ENCODE measurements at places on chromosomes 12 and 14.

DNA sequence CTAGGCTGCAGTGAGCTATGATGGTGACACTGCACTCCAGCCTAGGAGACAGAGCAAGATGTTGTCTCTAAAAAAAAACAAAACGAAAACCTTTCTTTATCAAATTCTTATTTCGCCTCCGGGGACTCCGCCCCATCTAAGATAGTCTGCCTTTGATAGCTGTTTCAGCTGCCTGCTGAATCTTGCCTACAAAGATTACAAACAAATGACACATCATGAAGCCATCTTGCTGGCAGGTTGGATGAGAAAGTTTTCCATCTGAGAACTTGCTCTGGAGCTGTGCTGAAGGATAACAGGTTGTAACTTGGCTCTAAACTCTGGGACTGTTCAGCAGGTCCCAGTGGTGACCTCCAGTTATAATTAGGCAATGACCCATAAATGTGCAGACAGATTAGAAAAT lies 41.8 kb upstream of the AEBP2 start:
- H3K4me1 ChIP-seq = peaks cover under 1% of the 10 kb centered on the region
- no peaks in the 10 kb centered on the region for H3K36me3 ChIP-seq
- H3K4me3 ChIP-seq = no peak overlapping the region

DNA sequence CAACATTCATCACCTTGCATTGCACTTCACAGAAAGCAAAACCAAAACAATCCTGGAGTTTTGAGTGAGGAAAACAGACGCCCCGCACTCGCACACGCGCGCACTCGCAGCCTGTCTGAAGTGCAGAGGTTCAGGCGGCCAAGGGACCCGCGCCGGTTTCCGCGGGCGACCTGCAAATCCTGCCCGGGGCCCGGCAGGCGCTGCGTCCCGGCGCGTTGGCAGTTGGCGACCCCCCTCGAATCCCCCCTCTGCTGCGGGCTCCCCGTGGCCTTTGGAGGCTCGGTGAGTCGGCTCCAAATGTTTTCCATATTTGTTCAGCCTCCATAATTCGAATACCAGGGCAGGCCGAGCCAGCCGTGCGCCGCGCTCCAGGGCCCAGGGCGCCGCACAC lies at the start of gene SSPN:
TSS of gene SSPN (plus strand) at position 324 of the 391 bp plus-strand sequence. CDS start 100 bp downstream, outside the sequence.
- H3K36me3 ChIP-seq = no peaks in the 10 kb centered on the region
- peaks cover 32% of the 10 kb centered on the region for H3K4me1 ChIP-seq
- H3K27ac ChIP-seq = peak within 1 kb of the TSS; percentile 94

GRCh38 chr14:81386290-81386745 lies 13.8 kb downstream of the STON2 start:
- no peak overlapping the region for H3K27ac ChIP-seq
- H3K36me3 ChIP-seq = no peaks in the 10 kb centered on the region
- no peaks in the 10 kb centered on the region for H3K4me1 ChIP-seq
- H3K4me3 ChIP-seq = no peak overlapping the region

DNA sequence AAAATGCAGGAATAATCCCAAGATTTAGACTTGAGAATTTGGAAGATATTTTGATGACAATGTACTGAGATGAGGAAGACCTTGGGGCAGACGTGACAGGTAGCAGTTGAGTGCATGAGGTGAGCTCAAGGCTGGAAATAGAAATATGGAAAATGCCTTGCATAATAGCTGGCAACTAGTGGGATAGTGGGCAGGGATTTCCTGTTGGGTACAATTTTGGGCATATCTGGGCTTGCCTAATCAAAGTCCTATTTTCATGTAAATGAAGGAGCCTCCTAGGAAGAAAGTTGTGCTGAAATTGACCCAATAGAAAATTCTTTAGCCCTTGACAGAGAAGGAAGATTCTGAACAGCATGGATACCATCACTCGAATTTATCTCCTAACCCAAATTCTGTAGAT lies 6.4 kb upstream of the GLIPR1 start:
- no peak for DNase-seq
- no peaks in the 10 kb centered on the region for H3K27me3 ChIP-seq
- H3K4me1 ChIP-seq = no peaks in the 10 kb centered on the region
- H3K27ac ChIP-seq = no peak overlapping the region
- no peaks in the 10 kb centered on the region for H3K36me3 ChIP-seq

- H3K4me1 ChIP-seq = peaks cover 17% of the 10 kb centered on the region
- H3K27ac ChIP-seq = no peak overlapping the region
- no peaks in the 10 kb centered on the region for H3K36me3 ChIP-seq
- DNase-seq = no peak
- no peak overlapping the region for H3K4me3 ChIP-seq
- H3K27me3 ChIP-seq = peaks cover 43% of the 10 kb centered on the region
These were observed 175.4 kb upstream of the CDKN3 start for GRCh38 chr14:54221432-54221803.

DNA sequence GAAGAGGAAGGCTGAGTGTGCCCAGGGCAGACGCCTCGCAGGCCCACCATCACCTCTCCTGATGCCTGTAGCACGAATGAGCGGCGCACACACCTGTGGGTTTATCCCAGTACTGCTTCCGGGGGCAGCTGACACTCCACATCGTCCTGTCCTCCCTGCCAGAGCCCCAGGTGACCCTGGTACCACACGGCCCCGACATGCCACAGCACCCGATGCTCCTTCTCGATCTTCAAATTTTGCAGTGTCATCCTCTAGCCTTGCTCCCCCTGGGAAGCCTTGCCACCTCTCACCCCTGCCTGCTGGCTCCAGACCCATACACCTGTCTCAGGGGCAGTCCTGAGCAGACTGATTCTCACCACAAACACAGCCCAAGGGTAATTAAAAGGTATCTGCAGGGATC lies 40.6 kb downstream of the ANO2 start:
- no peak overlapping the region for H3K27ac ChIP-seq
- peak; percentile 84 for DNase-seq
- H3K4me3 ChIP-seq = no peak overlapping the region
- peaks cover 2% of the 10 kb centered on the region for H3K27me3 ChIP-seq
- no peaks in the 10 kb centered on the region for H3K4me1 ChIP-seq

GRCh38 chr14:68372368-68372767 lies 420.5 kb downstream of the ZFP36L1 start:
- no peak overlapping the region for H3K4me3 ChIP-seq
- no peak for DNase-seq
- H3K4me1 ChIP-seq = peaks cover 37% of the 10 kb centered on the region
- H3K36me3 ChIP-seq = no peaks in the 10 kb centered on the region

GRCh38 chr14:29846339-29847055 lies 81.2 kb downstream of the PRKD1 start:
- DNase-seq = no peak
- H3K27me3 ChIP-seq = no peaks in the 10 kb centered on the region
- H3K4me3 ChIP-seq = no peak overlapping the region
- no peaks in the 10 kb centered on the region for H3K36me3 ChIP-seq
- H3K4me1 ChIP-seq = peaks cover 12% of the 10 kb centered on the region

GRCh38 chr12:125577334-125577733 lies 512.1 kb downstream of the AACS start:
- H3K4me1 ChIP-seq = no peaks in the 10 kb centered on the region
- no peaks in the 10 kb centered on the region for H3K36me3 ChIP-seq
- H3K27ac ChIP-seq = no peak overlapping the region

DNA sequence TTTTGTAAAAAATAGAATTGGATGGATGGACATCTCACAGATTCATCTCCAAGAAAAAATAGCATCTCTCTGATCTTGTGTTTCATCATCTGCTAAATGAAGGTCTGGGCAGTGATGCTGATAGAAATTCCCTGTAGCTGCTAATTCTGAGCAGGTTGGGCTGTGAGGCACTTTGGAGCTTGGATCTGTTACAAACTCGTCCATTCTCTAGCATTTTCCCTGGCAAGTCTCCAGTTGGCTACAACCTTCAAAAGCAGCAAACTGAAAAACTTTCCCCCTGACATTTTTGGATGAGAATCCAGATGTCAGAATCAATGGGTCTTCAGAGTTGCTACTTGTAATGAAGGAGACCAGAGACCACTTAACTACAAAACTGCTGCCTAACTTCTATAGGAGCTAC lies 72.7 kb downstream of the TPH2 start:
- no peaks in the 10 kb centered on the region for H3K27me3 ChIP-seq
- no peak overlapping the region for H3K27ac ChIP-seq
- no peak for DNase-seq

DNA sequence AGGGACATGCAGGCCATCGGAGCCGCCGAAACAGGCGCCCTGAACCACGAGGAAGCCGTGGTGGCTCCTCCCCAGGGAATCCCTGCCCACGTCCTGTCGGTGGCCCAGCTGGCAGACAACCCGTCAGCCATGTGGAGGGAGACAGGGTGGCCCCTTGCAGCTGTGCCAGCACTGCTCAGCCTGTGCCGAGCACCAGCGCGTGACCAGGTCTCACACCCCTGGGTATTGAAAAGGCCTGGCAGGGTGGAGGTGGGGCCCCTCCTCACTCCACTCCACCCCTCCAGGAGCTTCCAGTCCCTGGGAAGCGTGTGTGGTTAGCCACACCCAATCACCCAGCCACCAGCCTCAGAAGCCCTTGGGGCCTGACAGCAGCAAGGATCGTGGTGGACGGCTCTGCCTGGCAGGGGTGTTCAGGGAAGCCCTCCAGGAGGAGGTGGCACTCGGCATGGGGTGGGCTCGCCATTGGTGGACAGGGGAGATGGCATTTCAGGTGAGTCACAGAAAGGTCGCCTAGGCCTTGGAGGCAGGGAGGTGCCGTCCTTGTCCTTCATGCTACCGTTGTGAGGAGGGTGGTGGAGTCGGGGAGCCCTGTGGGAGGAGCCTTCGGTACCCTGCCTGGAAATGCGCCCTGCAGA lies 12.3 kb upstream of the DLK1 start:
- DNase-seq = no peak
- peaks cover 9% of the 10 kb centered on the region for H3K4me1 ChIP-seq
- H3K27ac ChIP-seq = no peak overlapping the region
- H3K27me3 ChIP-seq = no peaks in the 10 kb centered on the region

GRCh38 chr12:51666696-51667095 lies 75.7 kb downstream of the SCN8A start:
- DNase-seq = no peak
- no peaks in the 10 kb centered on the region for H3K4me1 ChIP-seq
- H3K27ac ChIP-seq = no peak overlapping the region
- H3K27me3 ChIP-seq = no peaks in the 10 kb centered on the region
- no peaks in the 10 kb centered on the region for H3K36me3 ChIP-seq

GRCh38 chr12:124906606-124907261 lies 7.7 kb downstream of the UBC start:
- peaks cover 15% of the 10 kb centered on the region for H3K36me3 ChIP-seq
- H3K4me1 ChIP-seq = peaks cover 58% of the 10 kb centered on the region
- H3K27ac ChIP-seq = peak overlapping the region; percentile 40
- no peak overlapping the region for H3K4me3 ChIP-seq

- no peak overlapping the region for H3K4me3 ChIP-seq
- H3K27ac ChIP-seq = no peak overlapping the region
- H3K36me3 ChIP-seq = peaks cover 13% of the 10 kb centered on the region
- no peaks in the 10 kb centered on the region for H3K4me1 ChIP-seq
- DNase-seq = no peak
These were observed 39.5 kb downstream of the L2HGDH start for GRCh38 chr14:50272498-50272897.
